ENCODE measurements at places on chromosomes 2 and 18. TPM values are rescaled to one million over a fixed set of nuclear protein-coding genes. Genes with fewer than 3 reads are reported as not detected.

The CD28 gene
- total RNA-seq, result 6.1 TPM

- DNase-seq, result no peak
These were observed 61.0 kb upstream of the TMEM87B start for GRCh38 chr2:111994042-111994441.

- DNase-seq, result no peak
These were observed 21.6 kb downstream of the CUL3 start for GRCh38 chr2:224563537-224563936.

The SH2D6 gene
- not detected for total RNA-seq

DNA sequence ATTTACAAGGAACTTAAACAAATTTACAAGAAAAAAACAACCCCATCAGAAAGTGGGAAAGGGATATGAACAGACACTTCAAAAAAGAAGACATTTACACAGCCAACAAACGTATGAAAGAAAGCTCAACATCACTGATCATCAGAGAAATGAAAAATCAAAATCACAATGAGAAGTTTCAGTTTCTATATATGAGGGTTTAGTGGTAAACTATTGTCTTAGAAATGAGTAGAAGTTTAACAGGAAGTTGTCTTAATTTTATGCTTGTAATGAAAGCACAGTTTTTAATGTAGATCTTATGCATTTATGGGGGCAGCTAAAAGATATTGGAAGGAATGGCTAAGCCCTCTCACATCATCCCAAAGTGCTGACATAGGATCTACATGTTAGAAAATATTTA is 325.4 kb downstream of the ERBB4 start:
- no peak for DNase-seq

DNA sequence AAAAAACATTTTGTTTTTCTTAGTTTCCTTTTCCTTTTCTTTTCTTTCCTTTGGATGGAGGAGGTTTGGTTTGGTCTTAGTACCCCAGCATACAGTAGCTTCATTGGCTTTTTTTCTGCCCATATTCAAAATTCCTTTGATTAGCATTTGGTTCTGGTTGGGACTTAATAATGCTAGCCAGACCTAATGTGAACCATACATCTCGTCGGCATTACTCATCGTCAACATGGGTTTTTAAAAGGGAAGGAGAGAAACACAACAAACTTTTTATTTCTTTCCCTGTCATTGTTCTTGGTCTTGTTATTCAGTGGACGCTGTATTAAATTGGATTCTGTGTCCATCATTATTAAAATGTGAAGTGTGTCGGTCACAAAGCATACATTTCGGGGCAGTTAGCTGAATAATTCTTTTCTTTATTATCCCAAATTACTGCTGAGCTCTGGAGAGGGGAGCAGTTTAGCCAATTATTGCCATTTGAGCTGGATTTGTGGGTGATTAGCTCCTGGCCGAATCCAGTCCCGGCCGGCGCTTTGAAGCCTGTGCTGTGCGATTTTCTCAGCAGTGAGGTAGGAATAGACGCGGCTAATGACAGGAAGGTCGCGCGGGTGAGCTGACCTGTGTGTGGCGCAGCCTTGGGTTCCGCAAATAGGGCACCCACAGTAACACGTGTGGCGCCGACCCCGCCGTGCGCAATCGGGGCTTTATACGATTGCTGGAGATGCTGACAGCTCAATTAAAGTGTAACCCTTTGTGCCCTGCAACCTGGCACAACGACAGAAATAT is 303.3 kb downstream of the GBX2 start:
- DNase-seq, result no peak

GRCh38 chr2:206241736-206242135 is 32.7 kb upstream of the ZDBF2 start:
- no peak for DNase-seq

DNA sequence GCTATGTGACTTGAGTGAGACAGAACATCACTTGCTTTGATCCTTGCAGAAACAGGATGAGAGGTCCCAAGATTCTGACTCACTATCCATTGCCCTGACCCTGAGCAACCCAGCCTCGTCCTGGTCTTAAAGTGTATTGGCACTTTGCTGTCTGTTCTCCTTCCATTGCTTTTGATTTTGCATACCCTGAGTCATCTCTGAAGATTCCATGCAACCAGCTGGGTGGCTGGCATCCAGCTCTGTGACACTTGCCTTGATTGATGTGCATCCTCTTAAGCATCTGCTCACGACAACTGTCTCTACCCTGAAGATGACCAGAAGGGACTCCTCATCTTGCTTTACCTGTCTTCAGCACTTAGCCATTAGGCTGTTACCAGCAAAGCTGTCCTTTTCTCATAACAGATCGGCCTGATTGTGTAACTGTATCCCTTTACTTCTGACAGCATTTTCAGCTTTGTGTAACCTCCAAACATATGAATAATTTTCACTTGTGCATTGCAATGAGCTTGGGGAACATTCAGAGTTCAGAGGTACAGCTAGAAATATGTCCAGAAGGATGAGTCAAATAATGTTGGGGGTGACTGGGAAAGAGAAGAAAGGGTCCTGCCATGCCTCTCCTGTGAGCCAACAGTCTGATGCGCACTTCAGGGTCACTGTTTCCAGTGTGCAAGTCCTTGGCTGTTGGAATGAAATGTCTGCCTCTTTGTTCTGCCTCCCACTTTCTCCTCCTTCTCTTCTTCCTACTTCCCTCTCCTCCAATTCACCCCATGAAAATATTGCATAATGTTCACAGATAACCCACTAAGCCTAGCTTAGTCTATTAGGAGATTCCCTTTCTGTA is 249.7 kb upstream of the OSR1 start:
- no peak for DNase-seq

DNA sequence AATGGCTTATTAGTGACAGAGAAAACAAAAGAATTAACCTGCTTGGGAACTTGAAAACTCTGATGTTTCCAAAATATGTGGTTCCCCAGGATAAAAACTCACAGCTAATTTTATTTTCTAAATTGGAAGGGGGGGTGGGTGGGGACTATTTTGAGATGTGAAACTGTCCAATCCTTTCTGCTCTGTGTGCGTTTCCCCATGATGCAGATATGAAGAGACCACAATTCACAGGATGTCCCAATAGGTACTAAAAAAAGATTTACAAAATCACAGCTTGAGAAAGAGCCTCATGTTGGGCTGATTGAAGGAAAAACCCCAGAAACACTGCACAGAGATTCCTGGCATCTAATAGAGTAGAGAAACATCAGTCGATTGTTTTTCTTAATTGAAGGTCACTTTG is 273.2 kb downstream of the ARHGAP15 start:
- no peak for DNase-seq

DNA sequence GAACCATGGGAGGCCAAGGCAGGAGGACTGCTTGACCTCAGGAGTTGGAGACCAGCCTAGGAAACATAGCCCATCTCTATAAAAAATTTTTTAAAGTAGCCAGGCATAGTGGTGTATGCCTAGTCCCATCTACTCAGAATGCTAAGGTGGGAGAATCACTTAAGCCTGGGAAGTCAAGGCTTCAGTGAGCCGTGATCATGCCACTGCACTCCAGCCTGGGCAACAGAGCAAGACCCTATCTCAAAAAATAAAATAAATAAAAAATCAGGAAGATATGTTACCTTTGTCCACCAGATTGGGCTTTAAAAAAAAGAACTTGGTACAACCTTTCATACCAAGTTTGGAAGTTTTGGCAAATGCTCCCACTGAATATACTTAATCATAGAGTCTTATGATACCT is 35.3 kb downstream of the CFAP210 start:
- no peak for DNase-seq

DNA sequence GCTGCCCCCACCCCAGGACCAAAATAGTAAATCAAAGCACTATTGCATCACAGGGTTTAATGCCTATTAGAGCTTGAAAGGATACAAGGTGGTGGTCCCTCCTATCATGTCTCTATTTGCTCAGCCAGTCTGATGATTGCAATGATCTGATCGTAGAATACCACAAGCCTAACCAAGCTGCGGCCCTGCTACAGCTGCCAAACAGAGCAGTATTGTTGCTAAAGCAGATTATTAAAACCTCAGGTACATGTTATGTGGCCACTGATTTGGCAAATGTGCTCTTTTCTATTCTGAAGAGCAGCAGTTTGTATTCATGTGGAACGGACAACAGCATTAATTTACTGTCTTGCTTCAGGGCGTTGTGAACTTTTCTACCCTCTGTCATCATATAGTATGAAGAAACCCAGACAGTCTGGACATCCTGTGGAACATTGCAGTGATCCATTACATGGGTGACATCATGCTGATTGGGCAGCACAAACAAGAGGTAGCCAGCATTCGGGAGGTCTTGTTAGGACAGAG is 8.4 kb upstream of the VAPA start:
- DNase-seq, result no peak

DNA sequence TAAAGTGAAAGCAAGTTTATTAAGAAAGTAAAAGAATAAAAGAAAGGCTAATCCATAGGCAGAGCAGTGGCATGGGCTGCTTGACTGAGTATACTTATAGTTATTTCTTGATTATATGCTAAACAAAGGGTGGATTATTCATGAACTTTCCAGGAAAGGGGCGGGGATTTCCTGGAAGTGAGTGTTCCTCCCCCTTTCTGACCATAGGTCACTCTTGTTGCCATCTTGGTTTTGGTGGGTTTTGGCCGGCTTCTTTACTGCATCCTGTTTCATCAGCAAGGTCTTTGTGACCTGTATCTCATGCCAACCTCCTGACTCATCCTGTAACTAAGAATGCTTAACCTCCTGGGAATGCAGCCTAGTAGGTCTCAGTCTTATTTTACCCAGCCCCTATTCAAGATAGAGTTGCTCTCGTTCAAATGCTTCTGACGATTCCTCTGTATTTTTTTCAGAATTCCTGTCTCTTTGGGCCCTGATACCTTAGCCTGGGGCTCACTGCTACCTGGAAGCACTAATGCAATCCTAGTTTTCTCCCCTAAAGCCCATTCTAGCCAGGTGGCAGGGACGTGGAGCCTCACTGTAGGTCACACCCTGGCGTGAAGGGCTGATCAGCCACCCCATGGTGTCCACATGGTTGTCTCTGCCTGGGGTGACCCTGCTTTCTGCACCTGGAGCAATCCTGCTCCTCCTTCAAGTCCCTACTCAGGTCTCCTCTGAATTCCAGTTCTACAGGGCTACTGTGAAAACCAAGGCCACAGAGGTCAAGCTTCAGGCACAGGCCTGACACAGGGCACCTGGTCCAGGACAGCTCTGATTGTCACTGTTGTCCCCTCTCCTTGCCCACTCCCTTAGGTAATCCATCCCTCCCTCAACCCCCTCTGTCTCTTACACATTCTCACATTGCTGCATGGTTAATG is 6.0 kb upstream of the SLC35F6 start:
- DNase-seq, result no peak

GRCh38 chr2:101830555-101830954 is 133.0 kb downstream of the MAP4K4 start:
- no peak for DNase-seq

The ANKRD53 gene
- total RNA-seq, result 1.8 TPM

The ERBB4 gene
- total RNA-seq, result 3.2 TPM

GRCh38 chr2:227095346-227095745 is 68.7 kb downstream of the COL4A4 start:
- DNase-seq, result no peak

GRCh38 chr2:144137705-144138428 is 382.1 kb downstream of the ZEB2 start:
- no peak for DNase-seq

- no peak for DNase-seq
These were observed 52.8 kb downstream of the CHMP3 start for GRCh38 chr2:86510436-86510933.

DNA sequence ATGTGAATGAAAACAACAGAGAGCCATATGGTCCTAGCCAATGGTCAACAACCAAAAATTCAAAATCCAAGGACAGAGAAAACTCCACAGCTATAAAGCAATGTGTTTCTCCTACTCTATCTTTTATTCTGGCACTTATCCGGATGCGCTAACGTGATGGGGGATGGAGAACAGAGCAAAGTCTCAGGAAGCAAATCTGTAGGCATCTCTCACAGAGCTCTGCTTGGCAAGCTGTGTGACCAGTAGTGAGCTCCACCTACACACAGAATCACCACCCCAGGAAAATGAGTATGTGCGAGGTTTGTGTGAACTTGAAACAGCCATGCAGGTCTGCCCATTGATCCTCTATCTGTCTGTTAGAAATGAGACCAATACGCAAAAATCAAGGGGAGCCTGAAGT is 584.3 kb downstream of the BCL11A start:
- no peak for DNase-seq

- DNase-seq, result no peak
These were observed 40.4 kb downstream of the L3MBTL4 start for GRCh38 chr18:6374340-6374739.

The RTTN gene
- total RNA-seq, result 60.5 TPM

The SPP2 gene
- not detected for total RNA-seq

The CCDC150 gene
- 9.8 TPM for total RNA-seq

The ANKRD23 gene
- total RNA-seq, result 2.6 TPM

The IL18RAP gene
- total RNA-seq, result 0.79 TPM

The TOGARAM2 gene
- total RNA-seq, result 0.48 TPM

GRCh38 chr2:170371231-170371998 is 193.5 kb downstream of the MYO3B start:
- no peak for DNase-seq

DNA sequence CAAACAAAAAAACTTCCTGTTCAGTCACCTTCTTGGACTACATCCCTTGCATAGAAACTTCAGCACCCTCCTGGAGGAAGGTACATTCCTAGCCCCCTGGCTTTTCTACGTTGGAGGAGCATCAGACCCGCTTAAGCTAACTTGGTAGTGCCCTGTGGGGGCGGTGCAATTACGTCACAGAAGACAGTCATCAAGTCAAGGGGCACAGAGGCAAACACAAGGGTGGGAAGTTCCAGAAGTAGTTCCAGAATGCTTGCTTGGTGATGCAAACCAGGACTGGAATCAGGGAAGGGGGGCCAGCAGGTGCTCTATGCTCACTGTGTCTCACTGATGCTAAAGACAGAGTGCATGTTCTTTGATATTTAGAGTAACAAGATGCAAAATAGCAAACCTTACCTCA is 15.2 kb upstream of the AGFG1 start:
- DNase-seq, result no peak

The CABYR gene
- total RNA-seq, result 4.8 TPM

The ARHGAP15 gene
- 107 TPM for total RNA-seq

- DNase-seq, result no peak
These were observed 31.9 kb downstream of the PPP4R3B start for GRCh38 chr2:55585451-55586080.

DNA sequence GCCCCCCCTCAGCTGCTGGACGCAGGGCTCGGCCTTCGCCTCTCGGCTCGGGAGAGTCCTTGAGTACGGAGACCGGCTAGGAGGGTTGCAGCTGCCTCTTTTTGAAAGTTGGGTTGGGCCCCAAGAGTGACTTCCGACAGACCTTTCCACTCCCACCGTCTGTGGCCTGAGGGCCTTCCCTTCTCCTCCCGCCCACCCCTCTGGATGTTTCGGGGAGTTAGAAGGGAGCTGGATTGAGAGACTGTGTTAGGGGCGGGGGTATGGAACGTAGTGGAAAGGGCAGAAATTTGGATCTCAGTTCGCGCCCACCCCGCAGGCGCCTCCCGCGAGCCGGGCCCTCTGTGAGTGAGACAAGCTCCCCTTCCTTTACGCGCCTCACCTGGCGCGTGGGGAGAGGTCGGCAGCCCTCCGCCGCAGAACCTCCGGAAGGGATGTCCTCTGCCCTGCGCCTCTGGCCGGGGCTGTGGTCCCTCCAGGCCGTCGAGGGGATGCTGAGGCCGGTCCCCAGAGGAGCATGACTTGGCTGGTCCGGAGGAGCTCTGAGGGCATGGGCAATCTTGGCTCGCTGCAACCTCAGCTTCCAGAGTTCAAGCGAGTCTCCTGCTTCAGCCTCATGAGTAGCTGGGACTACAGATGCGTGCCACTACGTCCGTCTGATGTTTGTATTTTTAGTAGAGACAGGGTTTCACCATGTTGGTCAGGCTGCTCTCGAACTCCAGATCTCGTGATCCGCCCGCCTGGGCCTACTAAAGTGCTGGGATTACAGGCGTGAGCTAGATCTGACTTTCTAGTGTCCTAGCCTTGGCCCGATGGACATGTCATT is 15.9 kb downstream of the C2orf74 start:
- peak; percentile 10 for DNase-seq

The DCDC2C gene
- total RNA-seq, result 0.48 TPM
